ENCODE measurements at places on chromosomes 3 and 15.

DNA sequence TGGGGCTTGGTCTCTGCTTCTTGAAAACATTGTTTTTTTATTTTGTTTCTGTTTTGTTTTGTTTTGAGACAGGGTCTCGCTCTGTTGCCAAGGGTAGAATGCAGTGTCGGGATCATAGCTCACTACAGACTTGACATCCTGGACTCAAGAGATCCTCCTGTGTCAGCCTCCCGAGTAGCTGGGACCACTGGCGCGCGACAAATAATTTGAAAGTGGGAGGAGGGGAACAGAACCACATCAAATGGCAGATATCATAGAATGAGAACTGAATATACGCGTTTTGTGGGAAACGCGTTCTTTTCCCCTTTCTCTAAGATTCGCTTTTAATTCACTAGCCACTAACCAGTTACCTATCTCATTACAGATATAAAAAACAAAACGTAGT lies 641 bp upstream of the VPS13C start:
- no peak for DNase-seq

GRCh38 chr3:99747915-99748314 lies 69.7 kb upstream of the CMSS1 start:
- no peak for DNase-seq

GRCh38 chr15:89389841-89390603 lies 55.4 kb upstream of the POLG start:
- no peak for DNase-seq

DNA sequence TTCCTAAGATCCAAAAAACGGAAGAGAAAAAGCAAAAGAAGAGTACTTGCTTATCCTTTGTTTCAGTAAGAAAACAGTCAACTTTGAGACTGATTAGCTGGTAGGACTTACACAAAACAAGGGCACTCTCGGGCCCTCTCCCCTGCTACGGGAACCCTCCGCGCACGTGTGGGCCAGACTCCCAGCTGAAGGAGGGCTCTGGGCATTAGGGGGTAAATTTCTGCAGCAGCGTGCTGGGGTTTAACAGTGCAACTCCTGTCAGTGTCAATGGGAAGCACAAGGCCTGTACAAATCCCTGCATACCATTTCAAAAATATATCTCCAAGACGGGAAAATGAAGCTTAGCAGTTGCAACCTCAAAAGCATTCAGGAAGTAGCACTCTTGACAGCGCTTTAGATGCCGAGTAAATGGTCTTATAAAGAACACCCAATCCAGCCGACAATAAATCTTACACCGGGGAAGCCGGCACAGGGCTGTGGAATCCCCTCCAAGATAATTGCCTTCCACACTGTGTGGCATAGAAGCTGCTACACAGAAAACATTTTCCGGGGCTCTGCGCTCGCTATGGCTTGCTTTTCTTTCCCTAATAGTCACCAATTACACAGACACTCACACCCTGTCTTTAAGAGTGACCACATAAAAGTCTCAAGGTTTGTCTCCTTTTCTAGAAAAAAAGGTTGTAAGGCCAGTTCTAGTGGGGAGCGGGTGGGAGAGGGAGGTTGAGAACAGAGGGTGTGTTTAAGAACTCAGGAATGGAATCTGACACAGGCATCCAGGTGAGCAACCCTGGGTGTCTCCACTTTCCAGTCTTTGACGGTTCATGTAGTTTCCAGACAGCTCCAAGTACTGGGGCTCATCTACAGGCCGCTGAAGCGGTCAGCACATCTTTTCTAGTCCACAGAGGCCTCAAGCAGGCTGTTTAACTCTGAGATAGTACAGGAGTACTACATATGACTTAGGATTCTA lies 512.7 kb downstream of the FOXP1 start:
- no peak for DNase-seq

- no peak for DNase-seq
Observed at GRCh38 chr15:87347806-87348515, 908.6 kb downstream of the NTRK3 start.

DNA sequence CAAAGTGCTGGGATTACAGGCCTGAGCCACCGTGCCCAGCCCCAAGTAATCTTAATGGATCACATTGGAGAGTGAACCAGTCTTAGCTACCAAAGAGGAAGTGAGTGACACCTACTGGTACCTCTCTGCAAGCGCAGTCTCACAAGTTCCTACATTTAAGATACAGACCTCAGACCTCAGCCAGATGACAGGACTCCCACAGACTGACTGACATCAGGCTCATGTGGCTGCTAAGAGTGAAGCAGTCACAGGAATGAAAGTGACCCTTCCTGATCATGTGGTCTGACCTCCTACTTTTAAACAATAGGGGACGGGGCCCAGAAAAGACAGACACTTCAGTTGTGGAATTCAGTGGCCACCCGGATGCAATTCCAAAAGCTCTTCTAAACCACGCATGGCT lies 36.3 kb upstream of the GNB5 start:
- no peak for DNase-seq

DNA sequence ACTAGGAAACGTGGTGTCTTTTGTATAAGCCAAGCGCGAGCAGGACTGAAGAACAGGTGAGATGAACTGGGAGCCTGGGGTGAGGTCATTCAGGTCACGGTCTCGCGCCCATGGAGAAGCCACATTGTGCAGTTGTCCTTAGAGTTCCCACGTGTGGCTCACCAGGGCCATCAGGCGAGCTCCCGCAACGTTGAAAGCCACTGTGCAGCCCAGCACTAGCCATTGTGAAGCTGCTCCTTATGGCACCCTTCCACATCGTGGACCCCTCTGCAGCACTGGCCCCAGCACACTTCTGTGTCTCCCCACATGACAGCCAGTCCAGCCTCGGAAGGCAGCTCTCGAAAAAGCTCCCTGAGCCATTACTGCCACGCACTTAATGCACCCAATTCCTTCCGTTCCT lies 7.6 kb upstream of the APBA2 start:
- DNase-seq: no peak

DNA sequence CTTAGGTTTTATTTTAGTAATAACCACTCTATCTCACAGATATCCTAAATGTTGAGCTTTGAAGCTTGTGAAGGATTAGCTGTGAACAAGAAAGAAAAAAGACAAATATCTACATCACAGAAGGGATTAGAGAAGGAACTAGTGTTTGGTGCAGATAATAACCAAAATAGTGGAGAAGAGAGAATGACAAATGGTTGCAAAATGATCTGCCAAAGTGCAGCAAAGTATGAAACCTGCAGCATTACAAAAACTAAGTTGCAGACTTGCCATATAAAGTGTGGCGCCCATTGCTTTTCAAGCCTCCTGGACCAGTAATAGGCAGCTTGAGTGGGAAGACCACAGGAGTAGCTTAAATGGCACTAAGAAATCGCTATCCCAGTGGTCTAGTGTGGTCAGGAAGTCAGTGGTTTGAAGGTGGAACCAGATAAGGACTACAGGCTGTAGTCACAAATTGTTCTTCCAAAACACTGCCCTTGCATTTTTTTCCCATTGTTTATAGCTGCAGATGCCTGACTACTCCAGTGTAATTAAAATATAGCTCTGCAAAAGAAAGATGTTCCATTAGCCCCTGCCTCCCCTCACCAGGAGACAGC lies 20.7 kb downstream of the TPM1 start:
- DNase-seq: no peak

- DNase-seq: no peak
Observed at GRCh38 chr3:182244222-182244971, 532.7 kb downstream of the SOX2 start.

DNA sequence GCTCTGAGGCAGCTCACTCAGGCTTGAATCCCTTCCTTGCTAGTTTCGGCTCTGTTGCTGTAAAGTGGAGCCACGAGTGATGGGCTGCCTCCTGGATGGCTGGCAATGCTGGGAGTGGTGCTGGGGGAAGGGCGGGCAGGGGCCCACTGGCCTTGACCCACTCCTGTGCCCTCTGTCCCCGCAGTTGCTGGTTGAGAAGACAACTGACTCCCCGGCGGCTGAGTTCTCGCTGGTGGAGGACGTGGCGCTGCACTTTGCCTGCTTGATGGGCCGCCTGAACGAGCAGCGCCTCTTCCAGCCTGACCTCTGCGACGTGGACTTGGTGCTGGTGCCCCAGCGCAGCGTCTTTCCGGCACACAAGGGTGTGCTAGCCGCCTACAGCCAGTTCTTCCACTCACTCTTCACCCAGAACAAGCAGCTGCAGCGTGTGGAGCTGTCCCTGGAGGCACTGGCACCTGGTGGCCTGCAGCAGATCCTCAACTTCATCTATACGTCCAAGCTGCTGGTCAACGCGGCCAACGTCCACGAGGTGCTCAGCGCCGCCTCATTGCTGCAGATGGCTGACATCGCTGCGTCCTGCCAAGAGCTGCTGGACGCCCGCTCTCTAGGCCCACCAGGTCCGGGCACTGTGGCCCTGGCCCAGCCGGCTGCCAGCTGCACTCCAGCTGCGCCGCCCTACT lies 4.7 kb downstream of the ZBTB47 start:
- DNase-seq: no peak

DNA sequence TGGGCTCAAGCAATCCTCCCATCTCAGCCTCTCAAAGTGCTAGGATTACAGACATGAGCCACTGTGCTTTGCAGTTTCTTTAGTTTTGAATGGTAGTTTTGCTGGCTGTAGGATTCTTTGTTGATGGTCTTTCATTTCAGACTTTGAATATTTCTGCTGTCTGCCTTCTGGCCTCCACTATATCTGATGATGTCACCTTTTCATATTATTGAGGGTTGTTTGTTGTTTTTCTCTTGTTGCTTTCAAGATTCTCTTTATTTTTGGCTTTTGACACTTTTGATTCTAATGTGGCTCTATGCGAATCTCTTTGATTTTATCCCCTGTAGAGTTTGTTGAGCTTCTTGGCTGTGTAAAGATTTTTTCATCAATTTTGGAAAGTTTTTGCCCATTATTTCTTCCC lies 79.0 kb upstream of the MANF start:
- DNase-seq: no peak

DNA sequence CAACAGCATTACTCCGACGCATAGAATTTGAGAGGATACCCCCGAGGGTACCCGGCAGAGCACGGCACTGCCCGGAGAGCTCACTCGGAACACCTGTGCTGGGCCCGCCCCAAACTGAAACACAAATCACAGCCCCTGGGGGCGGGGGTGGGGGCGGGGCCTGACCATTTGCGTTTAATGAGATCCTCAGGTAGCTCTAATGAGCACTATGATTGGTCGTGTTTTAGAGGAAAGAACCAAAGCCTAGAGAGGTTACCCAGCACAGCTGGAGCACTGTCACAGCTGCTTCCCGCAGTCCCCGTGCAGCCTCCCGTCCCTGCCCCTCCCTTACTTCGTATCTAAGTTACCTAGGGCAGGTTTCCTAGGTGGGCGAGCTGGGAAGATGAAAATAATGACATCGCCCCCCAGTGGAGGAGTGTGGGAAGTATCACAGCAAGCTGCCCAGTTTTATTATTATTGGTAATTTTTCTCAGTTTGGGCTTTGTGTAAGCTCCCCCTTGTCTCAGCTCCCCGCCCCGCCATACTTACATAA lies 187.1 kb downstream of the PDE8A start:
- no peak for DNase-seq

- no peak for DNase-seq
Observed at GRCh38 chr15:50140983-50141382, 21.9 kb upstream of the ATP8B4 start.

DNA sequence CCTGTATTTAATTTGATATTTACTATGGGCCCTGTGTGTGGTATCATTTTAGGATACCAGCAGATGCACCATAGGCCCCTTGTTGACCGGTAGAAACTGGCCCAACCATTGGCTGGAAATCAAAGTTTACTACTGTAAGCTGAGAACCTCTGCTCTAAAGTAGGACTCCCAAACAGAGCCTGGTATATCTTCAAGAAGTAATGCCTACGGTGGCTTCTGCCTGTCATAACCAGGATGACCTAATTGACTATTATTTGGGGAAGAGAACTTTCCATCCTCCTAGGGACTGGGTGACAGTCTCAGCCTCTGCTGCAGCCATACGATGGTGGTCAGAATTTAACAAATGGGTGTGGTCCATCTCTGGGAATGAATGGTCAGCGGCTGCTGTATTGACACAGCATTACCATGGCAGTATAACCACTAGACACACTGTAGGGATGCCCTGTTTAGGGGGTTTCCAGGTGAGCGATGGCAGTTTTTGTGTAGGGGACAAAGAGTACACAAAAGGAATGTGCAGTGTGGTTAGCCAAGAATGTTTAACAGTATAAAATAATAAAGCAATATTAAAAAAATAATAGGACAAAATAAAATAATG lies 37.3 kb downstream of the RARB start:
- DNase-seq: no peak

- no peak for DNase-seq
Observed at GRCh38 chr3:8505621-8506020, 4.0 kb downstream of the LMCD1 start.

DNA sequence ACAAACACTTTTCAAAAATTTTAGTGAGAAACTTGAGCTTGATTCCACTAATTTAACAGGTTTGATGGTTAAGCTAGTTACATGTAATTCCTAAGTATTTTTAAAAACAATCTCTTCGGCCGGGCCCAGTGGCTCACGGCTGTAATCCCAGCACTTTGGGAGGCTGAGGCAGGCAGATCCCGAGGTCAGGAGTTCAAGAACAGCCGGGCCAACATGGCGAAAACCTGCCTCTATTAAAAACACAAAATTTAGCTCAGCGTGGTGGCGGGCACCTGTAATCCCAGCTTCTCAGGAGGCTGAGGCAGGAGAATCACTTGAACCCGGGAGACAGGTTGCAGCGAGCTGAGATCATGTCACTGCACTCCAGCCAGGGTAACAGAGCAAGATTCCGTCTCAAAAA lies 25.3 kb downstream of the TRA2B start:
- DNase-seq: no peak

GRCh38 chr3:154061001-154061370 lies 60.2 kb upstream of the ARHGEF26 start:
- DNase-seq: no peak

DNA sequence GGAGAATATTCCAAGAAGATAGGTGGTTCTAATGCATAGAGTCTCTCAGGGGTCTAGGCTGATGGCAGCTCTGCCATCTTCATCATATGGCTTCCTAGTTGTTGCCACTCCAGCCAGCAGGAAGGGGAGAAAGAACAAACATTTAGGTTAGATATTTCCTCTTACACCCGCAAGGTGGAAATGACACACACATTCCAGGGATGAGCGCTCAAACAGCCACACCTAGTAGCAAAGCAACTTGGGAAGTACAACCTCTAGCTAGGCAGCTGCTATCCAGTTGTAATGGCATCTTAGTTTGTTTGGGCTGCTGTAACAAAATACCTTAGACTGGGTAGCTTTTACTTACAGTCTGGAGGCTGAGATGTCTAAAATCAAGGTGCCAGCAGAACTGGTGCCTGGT lies 51.9 kb upstream of the ADAMTSL3 start:
- DNase-seq: no peak

DNA sequence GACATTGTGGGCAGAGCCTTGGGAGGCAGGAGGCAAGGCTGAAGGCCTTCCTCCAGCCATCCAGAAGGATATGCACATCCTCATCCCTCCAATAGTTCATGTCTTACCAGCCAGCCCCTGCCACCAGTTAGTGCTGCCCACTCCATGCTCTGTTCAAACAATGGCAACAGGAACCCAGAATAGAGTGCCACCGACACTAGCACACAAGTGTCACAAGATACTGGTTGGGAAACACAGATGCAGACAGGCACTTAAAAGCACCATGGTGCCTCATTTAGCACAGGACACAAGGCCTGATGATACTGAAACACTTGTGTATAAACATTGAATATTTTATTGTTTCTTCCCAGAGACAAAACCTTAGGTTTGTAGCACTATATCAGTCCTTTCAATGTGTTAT lies 56.5 kb upstream of the MYO5C start:
- DNase-seq: no peak

GRCh38 chr3:69510481-69511030 lies 124.7 kb upstream of the FRMD4B start:
- no peak for DNase-seq

All from esophagus squamous epithelium (tissue), 5 donors.